ENCODE measurements at places on chromosomes 11 and 22.

- DNase-seq = no peak
Measured at GRCh38 chr11:57277845-57278720, 41.0 kb upstream of the APLNR start.

DNA sequence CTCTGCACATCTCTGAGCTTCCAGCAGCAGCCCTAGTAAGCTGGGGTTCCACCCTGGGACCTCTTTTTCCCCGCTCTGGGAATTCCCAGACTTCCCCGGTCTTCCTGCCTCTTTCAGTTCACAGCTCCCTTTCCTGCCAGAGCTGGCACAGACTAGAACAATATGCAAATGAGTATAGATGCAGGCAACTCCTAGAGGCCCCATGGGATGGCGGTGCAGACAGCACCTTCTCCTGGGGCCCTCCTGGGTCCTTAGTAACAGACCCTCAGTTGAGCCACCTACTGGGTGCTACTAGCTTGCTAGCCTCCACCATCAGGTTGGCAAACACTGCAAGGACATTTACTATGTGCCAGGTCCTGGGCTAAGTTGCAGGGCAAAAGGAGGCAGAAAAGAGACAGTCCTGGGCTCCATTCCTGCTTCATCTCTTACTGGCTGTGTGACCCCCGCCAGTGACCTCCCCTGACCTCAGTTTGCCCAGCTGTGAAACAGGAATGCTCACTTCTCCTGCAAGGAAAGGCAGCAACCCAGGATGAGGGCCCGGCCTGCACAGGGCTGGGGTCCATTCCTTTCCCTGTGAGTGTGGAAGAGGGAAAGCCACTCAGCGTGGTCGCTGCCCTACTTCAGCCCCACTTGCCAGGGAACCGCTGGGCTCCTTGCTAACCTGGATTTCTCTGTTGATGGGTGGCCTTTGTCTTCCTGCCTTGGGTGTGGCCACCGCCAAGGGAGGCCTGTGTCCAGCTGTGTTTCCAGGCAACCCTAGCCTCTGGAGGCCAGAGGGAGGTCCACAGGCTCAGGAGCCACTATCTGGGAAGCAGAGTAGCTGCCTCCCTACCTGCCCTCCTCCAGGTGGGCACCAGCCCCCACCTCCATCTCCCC, 7.3 kb downstream of the RELT start:
- DNase-seq = no peak

GRCh38 chr11:12692229-12693075, 18.2 kb downstream of the TEAD1 start:
- no peak for DNase-seq

DNA sequence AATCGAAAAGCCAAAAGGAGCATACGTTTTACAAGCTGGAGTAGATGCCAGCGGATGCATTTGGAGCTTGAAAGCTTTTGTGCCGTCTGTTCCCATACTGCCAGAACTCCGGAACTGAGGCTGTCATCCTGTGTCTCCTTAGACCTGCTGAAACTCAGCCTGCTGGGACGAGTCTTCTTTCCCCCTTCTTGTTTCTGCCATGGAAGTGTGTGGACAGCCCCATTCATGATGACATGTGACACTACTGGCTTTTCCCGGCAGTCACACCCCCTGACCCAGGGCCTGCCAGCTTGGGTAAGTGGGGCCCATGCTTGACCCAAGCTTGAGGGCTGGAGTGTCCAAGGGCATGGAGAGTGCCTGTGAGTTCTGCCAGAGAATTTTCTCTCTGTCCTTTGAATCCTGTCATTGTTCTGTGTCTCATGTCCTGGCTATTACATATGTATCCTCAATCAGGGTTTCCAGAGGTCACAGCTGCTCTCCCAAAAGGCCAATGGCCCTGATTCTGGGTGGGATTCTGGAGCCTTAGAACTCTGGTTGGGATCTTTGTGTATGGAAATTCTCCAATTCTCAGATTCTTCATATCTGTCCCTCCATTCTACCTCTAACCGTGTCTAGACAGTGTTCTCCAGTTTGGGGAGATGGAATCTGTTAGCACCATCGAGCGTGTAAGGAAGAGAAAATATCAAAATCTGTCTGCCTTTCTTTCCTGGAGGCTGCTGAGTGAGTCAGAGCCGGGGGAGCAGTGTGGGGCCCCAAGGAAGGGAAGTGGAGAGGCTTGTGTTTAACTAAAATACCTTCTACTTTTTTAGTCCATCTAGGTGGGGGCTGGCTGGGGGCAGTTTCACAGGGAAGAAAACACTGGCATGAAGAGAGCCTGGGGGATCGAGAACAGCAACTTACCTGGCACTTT, 73.2 kb downstream of the KIAA1671 start:
- no peak for DNase-seq

DNA sequence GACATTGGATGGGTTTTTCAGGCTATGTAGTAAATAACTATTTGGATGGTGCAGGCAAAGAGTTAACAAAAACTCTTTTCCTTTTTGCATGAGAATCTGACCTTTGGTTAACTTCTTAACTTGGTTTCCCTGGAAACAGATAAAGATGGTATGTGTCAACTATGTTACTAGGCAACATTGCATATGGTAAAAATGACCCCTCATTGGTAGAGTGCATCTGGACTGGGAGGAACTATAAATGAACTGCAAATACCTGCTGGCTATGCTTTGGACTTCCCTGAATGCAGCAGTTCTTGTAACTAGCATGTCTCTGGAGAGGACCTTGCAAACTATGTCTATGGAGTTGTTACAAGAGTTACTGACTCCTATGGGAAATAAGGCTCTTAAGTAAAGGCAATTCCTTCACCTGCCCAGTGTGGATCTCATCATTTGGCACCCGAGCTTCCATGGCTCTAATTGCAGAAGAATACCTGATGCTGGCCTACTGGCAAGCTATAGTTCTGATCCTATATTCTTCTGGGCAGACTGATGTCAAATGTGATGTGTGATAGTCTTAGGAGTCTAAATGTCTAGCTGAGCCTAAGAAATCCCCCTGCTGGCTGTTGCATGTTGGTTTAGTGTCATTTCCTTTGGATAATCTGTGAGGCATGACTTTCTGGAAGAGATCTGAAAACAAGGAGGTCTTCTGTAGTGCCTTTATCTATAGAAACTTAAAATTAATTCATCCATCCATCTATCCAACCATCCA, 126.7 kb upstream of the MTMR2 start:
- DNase-seq = no peak

GRCh38 chr22:17941471-17942406, 82.6 kb downstream of the MICAL3 start:
- DNase-seq = no peak

DNA sequence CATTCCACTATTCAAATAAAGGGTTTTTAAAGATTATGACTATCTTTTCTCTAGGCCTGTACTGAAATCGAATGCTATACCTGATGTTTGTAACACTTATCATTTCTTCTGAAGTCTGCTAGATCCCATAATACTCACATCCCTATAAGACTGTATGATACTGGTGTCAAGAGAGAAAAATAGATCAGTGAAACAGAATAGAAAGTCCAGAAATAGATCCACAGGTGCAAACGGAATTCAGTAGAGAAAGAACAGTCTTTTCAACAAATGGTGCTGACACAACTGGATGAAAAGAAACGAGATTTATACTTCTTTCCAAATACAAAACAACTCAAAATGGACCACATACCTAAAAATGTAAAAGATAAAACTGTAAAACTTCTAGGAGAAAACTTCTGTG, 143.2 kb downstream of the APOL5 start:
- no peak for DNase-seq

- DNase-seq = no peak
Measured at GRCh38 chr11:112784323-112785073, 176.7 kb upstream of the NCAM1 start.

- DNase-seq = no peak
Measured at GRCh38 chr11:89420981-89421380, 70.2 kb downstream of the NOX4 start.

- no peak for DNase-seq
Measured at GRCh38 chr11:70405679-70406395, 7.5 kb downstream of the CTTN start.

DNA sequence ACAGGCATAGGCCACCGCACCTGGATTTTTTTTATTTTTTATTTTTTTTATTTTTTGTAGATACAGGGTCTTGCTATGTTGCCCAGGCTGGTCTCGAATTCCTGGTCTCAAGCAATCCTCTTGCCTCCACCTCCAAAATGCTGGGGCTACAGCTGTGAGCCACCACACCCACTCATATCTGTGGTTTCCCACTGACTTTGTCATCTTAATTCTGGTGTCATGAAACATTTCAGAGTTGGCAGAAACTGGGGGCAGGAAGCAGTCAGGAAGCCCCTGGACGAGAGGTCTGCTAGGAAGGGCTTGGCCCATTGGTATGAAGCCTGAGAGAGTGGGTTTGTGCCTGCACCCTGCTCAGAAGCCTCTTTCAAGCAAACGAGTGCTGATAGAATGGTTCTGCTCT, 49.1 kb downstream of the COMMD9 start:
- no peak for DNase-seq

- DNase-seq = no peak
Measured at GRCh38 chr11:287821-288477, 977 bp upstream of the PGGHG start.

DNA sequence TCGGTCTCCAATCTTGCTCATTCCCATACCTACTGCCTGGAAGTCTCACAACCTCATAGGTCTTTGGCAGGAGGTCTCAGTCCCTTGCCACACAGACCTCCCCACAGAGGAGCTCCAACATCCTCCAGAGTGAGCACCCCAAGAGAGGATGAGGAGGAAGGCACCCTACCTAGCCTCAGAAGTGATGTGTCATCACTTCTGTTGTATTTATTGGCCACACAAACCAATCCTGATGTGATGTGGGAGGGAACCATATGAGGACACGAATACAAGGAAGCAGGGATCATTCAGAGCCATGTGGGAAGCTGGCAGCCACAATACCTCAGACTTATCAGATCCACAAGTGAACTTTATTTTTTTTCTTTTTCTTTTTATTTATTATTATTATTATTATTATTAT, 9.0 kb upstream of the UPK2 start:
- DNase-seq = no peak

DNA sequence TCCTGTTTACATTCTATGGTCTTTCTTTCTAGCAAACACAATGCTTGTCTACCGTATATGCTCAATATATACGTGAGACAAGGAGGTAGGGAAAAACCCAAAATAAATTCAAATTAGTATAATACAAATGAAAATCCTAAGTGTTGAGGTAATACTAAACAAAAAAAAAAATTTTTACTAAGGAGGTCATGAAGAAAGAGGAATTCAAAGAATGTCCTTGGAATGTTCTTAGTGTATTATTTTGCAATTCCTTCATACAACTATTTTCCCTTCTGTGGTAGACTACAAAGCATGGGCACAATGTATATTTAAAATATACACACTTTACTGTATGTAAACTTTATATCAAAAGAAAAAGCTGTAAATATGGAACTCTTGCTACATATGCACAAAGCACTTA, 36.4 kb downstream of the PIK3C2A start:
- DNase-seq = no peak

GRCh38 chr11:763073-763463, 14.2 kb downstream of the GATD1 start:
- DNase-seq = no peak

DNA sequence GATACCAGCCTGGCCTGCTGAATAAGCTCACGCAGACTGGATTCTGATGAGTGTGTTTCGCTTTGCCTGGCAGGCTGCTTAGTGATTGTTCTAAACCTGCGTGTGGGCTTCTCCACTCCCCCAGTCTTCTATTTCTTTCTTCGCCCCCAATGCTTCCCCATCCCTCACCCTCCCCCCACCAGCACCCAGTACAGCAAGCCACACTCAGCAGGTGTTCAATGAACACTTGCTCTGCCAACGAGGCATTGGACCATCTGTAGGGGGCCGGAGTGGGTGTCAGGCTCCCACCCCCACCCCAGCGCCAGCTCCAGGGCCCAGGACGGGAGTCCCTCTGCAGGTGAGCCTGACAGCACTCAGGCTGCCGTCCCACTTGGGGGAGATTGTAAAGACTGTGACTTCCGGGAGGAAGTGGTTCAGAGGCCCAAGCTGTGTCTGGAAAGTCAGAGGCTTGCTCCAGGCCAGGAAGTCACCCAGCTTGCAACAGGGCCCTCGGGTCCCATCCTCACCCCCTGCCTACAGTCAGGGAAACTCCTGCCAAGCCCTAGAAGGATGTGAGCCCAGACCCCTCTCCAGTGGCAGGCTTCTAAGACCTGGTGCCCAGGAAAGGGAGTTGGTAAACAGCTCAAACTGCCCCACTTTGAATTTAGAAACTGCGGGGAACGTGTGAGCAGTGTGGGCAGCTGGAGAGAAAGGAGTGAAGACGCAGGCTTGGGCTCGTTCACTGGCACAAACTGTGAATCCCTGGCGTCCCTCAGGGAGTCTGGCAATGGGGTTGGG, 66.3 kb upstream of the PRDM11 start:
- DNase-seq = peak; percentile 62

- DNase-seq = no peak
Measured at GRCh38 chr11:133598906-133599305, 66.6 kb upstream of the OPCML start.

GRCh38 chr11:107653076-107653475, 58.8 kb downstream of the SLN start:
- DNase-seq = no peak

DNA sequence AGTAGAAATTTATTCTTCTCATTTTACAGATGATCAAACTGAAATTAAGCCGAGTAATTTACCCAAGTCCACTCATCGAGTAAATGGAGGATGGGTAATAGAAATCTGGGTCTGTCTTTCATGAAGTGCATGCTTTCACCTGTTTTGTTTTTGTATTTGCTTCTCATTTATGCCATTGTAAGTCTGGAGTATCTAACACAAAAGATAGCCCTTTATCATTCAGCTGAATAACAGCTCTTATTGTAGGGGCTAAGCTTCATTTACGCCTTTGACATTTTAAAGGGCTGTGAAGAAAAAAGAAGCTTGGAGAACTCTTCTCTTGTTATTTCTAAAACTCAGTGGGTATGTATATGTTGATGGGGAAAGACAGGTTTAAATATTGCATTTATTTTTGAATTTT, 1196.2 kb upstream of the TENM4 start:
- DNase-seq = no peak

DNA sequence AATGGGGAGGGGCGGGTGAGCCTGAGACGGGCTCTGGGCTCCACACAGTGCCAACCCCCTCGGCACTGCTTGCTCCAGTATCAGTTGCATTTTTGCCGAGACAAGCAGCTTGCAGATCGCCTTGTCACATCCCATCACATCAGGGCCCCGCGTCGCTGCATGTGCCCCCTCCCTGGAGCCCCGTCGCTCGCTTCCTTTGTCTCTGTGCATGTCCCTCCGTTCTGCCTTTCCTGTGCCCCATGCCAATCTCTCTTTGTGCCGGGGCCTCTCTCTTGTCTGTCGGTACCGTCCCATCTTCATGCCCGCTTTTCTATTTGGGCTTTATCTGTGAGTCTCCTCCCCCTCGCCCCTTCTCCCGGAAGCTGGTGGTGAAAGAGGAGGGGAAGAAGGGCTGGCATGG, 202.2 kb downstream of the CEP164 start:
- no peak for DNase-seq

GRCh38 chr11:17798716-17799115, 64.1 kb downstream of the KCNC1 start:
- no peak for DNase-seq

DNA sequence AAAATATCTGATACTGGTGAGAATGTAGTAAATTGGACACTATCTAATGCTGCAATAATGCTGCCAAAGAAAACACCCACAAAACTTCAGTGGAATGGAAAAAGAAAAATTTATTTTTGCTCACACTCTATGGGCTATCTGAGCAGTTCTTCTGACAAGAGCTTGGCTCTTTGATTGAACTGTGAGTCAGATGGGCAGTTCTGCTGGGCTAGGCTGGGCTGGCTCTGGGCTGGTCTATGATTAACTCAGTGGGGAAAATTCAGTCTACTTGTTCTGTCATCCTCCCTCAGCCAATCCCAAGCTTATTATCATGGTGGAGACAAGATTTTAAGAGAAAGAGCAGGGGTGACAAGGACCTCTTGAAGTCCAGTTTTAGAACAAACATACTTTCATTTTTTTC, 1404.8 kb downstream of the LRRC4C start:
- DNase-seq = no peak
